ENCODE measurements at places on chromosomes 12 and 14. TPM values are rescaled to one million over a fixed set of nuclear protein-coding genes. Genes with fewer than 3 reads are reported as not detected.

- peaks cover 38% of the 10 kb centered on the region for H3K36me3 ChIP-seq
- H3K4me3 ChIP-seq = no peak overlapping the region
- no peak overlapping the region for H3K27ac ChIP-seq
- H3K27me3 ChIP-seq = no peaks in the 10 kb centered on the region
- no peak for DNase-seq
These were observed 36.8 kb downstream of the PPTC7 start for GRCh38 chr12:110546339-110546738.

DNA sequence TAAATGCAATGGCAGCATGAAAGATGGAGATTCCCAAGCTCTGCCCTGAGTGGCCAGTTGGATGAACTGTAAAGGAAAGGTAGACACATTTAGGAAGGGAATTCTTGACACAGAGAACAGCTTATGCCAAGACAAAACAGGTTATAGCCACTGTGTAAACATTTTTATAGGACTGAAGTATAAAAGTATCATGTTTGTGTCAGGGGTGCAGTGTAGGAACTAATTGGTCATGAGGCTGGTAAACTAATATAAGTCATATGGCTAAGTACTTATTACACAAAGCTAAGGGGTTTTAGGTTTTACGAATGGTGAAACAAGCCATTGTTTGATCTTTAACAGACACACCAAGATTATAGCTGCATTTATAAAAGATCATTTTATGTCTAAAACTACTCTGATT, 207.7 kb upstream of the SLC16A7 start:
- no peak overlapping the region for H3K4me3 ChIP-seq
- no peaks in the 10 kb centered on the region for H3K27me3 ChIP-seq
- no peaks in the 10 kb centered on the region for H3K36me3 ChIP-seq
- H3K27ac ChIP-seq = no peak overlapping the region

The OR8S1 gene
- not detected for total RNA-seq

GRCh38 chr12:130993759-130994670, 40.3 kb downstream of the ADGRD1 start:
- H3K27me3 ChIP-seq = no peaks in the 10 kb centered on the region
- no peak overlapping the region for H3K27ac ChIP-seq
- H3K36me3 ChIP-seq = no peaks in the 10 kb centered on the region
- peaks cover 20% of the 10 kb centered on the region for H3K4me1 ChIP-seq
- no peak overlapping the region for H3K4me3 ChIP-seq

DNA sequence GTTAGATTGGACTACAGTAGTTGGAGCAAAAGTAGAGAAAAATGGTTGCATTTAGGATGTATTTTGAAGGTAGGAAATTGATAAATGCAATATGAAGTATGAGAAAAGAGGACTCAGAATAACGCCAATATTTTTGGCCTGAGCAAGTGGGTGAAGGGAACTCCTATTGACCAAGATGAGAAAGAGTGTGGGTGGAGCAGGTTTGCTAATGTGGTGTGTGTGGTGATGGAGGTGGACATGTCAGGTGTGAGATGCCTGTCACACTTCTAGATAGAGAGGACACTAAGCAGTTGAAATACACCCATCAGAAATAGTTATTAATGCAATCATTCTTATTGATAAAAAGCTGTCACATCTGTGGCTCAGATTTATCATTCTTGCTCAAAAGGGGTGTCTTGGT, 7.3 kb downstream of the GUCY2C start:
- no peak overlapping the region for H3K27ac ChIP-seq
- DNase-seq = no peak
- H3K4me1 ChIP-seq = no peaks in the 10 kb centered on the region
- no peaks in the 10 kb centered on the region for H3K36me3 ChIP-seq
- H3K4me3 ChIP-seq = no peak overlapping the region

GRCh38 chr14:29310757-29311156, 544.2 kb downstream of the FOXG1 start:
- no peak overlapping the region for H3K4me3 ChIP-seq
- H3K36me3 ChIP-seq = no peaks in the 10 kb centered on the region
- H3K4me1 ChIP-seq = no peaks in the 10 kb centered on the region
- no peak overlapping the region for H3K27ac ChIP-seq
- no peaks in the 10 kb centered on the region for H3K27me3 ChIP-seq

DNA sequence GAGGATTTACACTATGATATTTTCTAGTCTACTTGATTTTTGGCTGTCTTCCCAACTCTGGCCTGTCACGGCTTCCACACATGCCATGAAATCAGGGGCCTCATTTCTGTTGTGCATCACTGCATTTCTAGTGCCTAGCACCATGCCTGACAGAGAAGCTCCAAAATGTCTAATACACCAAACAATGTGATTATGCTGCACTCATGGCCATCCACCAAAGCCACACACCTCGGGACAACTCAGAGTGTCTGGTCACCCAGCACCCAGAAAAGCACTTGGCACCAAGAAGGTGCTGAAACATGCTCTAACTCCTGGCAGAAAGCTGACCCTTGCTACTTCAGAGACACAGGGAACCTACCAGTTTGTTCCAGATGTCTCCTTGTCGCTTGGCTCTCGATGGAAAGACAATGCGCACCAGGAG, 11.3 kb downstream of the GCN1 start:
- H3K4me3 ChIP-seq = no peak overlapping the region
- DNase-seq = no peak
- H3K27ac ChIP-seq = no peak overlapping the region
- peaks cover 69% of the 10 kb centered on the region for H3K36me3 ChIP-seq
- no peaks in the 10 kb centered on the region for H3K27me3 ChIP-seq

The TRIM9 gene
- total RNA-seq = 0.40 TPM

The FGD4 gene
- total RNA-seq = 0.68 TPM

The ITGB7 gene
- total RNA-seq = 329 TPM

- no peak for DNase-seq
- peaks cover 9% of the 10 kb centered on the region for H3K4me1 ChIP-seq
- no peaks in the 10 kb centered on the region for H3K27me3 ChIP-seq
- no peak overlapping the region for H3K27ac ChIP-seq
These were observed 16.5 kb downstream of the PTGES3 start for GRCh38 chr12:56671608-56672007.

GRCh38 chr14:92413379-92413778, 90.4 kb downstream of the SLC24A4 start:
- H3K27me3 ChIP-seq = no peaks in the 10 kb centered on the region
- H3K36me3 ChIP-seq = no peaks in the 10 kb centered on the region
- H3K4me3 ChIP-seq = no peak overlapping the region
- no peak overlapping the region for H3K27ac ChIP-seq
- peaks cover 11% of the 10 kb centered on the region for H3K4me1 ChIP-seq
- DNase-seq = no peak

- H3K36me3 ChIP-seq = peaks cover 53% of the 10 kb centered on the region
- no peak overlapping the region for H3K4me3 ChIP-seq
- H3K27ac ChIP-seq = no peak overlapping the region
- peaks cover 19% of the 10 kb centered on the region for H3K4me1 ChIP-seq
- no peaks in the 10 kb centered on the region for H3K27me3 ChIP-seq
These were observed 8.1 kb downstream of the GAPDH start for GRCh38 chr12:6542209-6543009.

The TMEM253 gene
- total RNA-seq = not detected

The RASSF9 gene
- total RNA-seq = not detected

DNA sequence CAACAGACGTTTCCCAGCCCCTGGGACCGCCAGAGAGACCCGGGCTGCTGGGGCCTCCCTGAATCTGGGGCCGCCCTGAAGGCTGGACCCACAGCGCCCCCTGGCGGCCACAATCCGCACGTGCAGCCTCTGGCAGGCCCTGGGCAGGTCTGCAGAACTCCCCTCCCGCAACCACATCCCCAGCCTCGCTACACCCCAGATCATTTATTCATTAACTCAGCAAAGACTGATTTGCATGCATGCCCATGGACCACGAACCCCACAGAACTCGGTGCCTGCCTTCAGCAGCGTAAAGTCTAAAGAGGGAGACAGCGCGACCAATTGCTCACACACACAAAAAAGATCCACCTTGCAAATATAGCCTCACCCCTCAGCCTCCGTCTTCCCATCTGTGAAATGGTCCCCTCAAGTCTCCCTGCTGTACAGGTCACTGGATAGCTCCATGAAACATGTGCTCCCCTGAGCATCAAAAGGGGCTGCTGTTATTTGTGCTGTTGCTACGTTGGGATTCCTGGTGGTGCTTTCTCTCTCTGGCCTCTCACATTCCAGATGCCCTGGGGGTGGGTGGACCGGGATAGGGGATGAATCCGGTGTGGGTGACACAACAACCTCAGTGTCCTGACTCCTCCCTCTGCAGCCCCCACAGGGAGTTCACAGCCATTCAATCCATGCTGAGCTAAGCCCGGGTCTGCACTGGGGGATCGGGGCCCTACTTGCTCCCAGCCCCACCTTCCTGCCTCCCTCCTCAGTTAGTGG, 96.4 kb downstream of the SCARB1 start:
- H3K36me3 ChIP-seq = no peaks in the 10 kb centered on the region
- peak; percentile 87 for DNase-seq
- H3K27ac ChIP-seq = no peak overlapping the region
- no peak overlapping the region for H3K4me3 ChIP-seq
- H3K27me3 ChIP-seq = peaks cover 16% of the 10 kb centered on the region

DNA sequence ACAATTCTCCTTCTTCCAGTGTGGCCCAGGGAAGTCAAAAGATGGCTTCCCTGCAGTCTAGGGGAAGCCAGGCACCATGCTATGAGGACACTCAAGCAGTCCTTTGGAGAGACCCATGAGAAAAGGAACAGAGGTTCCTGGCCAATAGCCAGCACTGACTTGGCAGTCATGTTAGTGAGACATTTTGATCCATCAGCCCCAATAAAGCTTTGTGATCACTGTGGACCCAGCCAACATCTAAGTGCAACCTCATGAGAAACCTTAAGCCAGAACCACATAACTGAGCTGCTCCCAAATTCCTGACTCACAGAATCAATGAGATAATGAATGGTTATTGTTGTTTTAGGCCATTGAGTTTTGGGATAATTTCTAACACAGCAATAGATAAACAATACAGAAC, 51.0 kb upstream of the NAP1L1 start:
- H3K27ac ChIP-seq = no peak overlapping the region
- no peak overlapping the region for H3K4me3 ChIP-seq
- DNase-seq = no peak
- no peaks in the 10 kb centered on the region for H3K27me3 ChIP-seq

The TMEM119 gene
- 3.4 TPM for total RNA-seq

DNA sequence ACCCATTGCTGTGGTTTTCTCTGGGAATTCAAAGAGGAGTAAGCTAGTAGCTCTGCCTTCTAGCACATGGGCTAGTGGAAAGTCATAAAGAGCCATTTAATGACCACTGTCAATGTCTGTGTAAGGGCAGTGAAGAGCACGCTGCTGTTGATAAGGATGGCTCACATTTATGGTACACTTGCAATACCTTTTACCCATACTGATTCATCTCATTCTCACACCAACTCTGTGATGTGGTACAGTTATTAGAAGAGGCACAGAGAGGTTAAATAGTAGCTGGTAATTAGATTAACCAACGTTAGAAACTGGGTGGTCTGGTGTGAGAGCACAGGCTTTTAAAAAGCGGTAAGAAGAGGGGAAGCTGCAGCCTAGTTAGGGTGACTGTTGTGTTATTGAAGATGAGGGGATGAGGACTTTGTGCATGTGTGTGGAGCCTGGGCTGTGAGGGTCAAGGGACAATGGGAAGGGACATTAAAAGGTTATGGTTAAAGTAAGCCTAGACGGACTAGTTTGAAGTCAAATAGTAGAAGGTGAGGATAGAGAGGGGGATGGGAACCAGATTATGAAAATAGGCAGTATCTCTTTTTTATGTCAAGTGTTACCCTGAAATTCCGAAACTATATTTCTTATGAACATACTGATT, 25.2 kb downstream of the RASSF3 start:
- H3K27ac ChIP-seq = no peak overlapping the region
- peaks cover 6% of the 10 kb centered on the region for H3K36me3 ChIP-seq
- H3K4me3 ChIP-seq = no peak overlapping the region
- peak; percentile 4 for DNase-seq

- peaks cover 15% of the 10 kb centered on the region for H3K4me1 ChIP-seq
- DNase-seq = no peak
- no peaks in the 10 kb centered on the region for H3K36me3 ChIP-seq
- no peak overlapping the region for H3K27ac ChIP-seq
- no peaks in the 10 kb centered on the region for H3K27me3 ChIP-seq
These were observed 37.5 kb downstream of the ACACB start for GRCh38 chr12:109153821-109154441.

- H3K4me3 ChIP-seq = no peak overlapping the region
- no peak for DNase-seq
- no peaks in the 10 kb centered on the region for H3K4me1 ChIP-seq
- no peaks in the 10 kb centered on the region for H3K27me3 ChIP-seq
- no peak overlapping the region for H3K27ac ChIP-seq
These were observed 214.4 kb downstream of the SPTSSA start for GRCh38 chr14:34247605-34248004.

- H3K4me1 ChIP-seq = no peaks in the 10 kb centered on the region
- DNase-seq = no peak
- H3K27ac ChIP-seq = no peak overlapping the region
- H3K36me3 ChIP-seq = no peaks in the 10 kb centered on the region
These were observed 152.3 kb upstream of the EGLN3 start for GRCh38 chr14:34103176-34103575.

- no peaks in the 10 kb centered on the region for H3K27me3 ChIP-seq
- no peaks in the 10 kb centered on the region for H3K4me1 ChIP-seq
- H3K36me3 ChIP-seq = no peaks in the 10 kb centered on the region
- H3K27ac ChIP-seq = no peak overlapping the region
- DNase-seq = no peak
These were observed 26.3 kb downstream of the PDE6H start for GRCh38 chr12:14999021-14999694.

Measured in natural killer cell (primary cell).